ENCODE measurements at places on chromosomes 3 and 15.

GRCh38 chr15:72042865-72043264 is 75.1 kb downstream of the MYO9A start:
- no peak for DNase-seq

- DNase-seq: peak; percentile 63
These were observed 848 bp downstream of the NCEH1 start for GRCh38 chr3:172709774-172710663.

GRCh38 chr3:1292571-1293071 is 199.8 kb downstream of the CNTN6 start:
- no peak for DNase-seq

GRCh38 chr3:104437891-104438290 is 928.8 kb upstream of the ALCAM start:
- DNase-seq: no peak

GRCh38 chr15:38041576-38041975 is 107.1 kb downstream of the TMCO5A start:
- DNase-seq: no peak

GRCh38 chr3:114758831-114759699 is 388.0 kb downstream of the ZBTB20 start:
- DNase-seq: no peak

- no peak for DNase-seq
These were observed 2.2 kb downstream of the SOX2 start for GRCh38 chr3:181713676-181714612.

GRCh38 chr3:89452066-89452465 is 344.6 kb downstream of the EPHA3 start:
- DNase-seq: no peak

- peak; percentile 73 for DNase-seq
These were observed 5.2 kb downstream of the MEIS2 start for GRCh38 chr15:37094915-37095711.

GRCh38 chr15:81060907-81061306 is 60.2 kb downstream of the TLNRD1 start:
- DNase-seq: no peak

DNA sequence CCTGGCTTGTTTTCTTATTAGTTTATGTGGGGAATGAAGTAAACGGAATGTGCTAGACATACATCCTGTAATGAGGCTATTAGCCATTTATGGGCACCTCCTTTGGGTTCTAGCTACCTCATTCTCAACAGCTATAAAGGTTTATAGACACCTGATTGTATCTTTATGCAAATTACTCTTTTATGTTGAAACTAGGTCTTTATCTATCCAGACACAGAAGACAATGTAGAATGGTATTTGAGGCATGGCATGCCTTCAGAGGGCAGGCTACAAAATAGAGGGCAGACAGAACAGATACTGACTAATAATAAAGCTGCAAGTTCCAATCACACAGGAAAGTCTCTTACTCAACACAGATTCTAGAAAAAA is 27.1 kb downstream of the TBC1D2B start:
- DNase-seq: no peak

DNA sequence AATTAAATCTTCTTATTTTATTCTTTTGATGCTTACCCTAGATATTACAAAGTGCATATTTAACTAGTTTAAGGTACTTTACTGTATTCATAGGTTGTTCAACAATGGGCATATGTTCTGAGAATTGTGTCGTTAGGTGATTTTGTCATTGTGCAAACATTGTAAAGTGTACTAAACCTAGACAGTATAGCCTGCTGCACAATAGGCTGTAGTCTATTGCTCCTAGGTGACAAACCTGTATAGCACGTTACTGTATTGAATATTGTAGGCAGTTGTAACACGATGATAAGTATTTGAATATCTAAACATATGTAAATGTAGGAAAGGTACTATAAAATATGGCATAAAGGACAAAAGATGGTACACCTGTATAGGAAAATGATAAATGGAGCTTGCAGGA is 100.7 kb downstream of the CACNA2D3 start:
- DNase-seq: no peak

DNA sequence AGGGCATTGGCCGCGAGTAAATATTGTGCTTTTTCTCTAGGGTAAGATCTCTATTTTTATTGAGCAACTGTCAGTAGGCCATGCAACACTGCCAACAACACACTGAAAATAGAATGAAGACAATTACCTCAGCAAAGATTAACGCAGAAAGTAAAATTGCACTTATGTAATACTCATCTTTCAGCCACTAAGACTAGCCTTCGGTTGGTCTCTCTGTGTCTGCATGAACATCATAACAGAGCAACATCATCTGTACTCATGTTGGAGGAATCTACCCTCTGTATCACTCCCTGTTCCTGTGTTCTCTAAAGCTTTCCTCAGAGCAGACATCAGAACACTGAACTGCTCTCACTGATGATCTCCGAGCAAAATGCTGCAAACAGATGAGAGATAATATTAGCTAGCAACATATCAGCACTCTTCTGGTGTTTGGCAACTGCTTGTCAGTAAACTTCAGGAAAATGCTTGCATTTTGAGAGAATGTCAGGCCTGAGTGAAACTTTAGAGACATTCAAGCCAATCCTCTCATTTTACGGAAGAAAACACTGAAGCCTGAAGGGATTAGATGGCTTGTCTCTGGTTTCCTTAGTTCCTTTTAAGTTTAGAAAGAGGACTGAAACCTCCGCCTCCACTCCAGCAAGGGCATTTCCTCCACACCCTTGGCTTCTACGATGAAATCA is 8.4 kb upstream of the LRRC3B start:
- no peak for DNase-seq
